NCI-H1436 (cell line): ENCODE measurements at places on chromosomes 7 and 10.

DNA sequence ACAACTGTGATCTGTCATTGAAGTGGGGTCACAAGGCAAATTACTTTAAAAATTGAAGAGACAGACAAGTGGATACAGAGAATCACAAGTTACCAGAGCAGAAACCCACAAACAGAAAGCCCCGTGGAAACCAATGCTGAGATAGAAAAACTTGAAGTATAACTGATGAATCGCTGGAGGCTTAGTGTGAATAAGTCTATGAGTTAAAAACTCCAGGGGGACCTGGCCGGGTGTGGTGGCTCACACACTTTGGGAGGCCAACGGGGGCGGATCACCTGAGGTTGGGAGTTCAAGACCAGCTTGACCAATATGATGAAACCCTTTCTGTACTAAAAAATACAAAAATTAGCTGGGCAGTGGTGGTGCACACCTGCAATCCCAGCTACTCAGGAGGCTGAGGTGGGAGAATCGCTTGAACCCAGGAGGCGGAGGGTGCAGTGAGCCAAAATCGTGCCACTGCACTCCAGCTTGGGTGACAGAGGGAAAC is 69.7 kb upstream of the ZNRF2 start:
- DNase-seq: no peak

GRCh38 chr10:16436367-16436757 is 448 bp upstream of the PTER start:
- no peak for DNase-seq

DNA sequence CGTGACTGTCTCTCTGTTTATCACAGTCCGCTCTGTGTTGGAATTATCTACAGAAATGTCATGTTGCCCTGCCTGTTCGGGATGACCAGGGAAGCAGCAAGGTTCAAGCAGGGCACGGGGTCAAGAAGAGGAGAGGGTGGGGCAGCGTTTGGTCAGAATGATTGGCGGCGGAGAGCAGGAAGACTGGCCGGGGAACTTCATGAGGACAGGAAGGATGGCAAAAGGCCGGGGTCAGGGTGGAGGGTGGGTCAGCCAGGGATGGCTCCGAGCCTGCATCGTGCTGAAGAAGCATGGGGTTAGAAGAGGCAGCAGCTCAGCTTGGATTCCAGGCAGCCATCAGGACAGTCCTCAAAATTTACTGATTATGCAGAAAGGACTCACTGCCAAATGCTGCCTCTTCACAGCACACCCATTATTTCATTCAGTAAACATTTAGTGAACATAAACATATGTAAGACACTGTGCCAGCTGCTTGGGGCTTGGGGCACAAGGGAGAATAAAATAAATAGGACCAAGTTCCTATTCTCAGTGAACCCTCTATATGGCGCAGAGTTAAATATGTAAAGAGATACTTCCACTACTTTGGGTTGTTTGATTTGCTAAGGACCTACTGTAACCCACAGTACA is 42.8 kb downstream of the WNT2 start:
- no peak for DNase-seq

GRCh38 chr7:142389544-142389943 is 131.7 kb upstream of the PRSS58 start:
- no peak for DNase-seq

DNA sequence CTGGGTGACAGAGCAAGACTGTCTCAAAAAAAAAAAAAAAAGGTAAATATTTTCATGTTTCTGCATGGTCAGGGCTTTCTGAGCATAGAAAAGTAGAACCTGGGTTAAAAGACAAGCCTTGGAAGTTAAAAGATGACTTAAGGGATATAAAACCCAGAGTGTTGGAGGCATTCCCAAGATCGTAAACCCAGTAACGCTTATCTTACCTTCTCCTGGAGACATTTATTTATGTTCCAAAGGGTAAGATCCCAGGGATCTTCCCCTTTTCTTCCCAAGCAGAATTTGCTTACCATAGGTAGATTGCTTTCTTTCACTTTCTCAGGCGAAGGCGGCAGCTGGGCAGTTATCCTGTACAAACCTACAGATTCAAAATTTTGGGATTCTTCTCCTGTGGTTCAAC is 22.2 kb downstream of the SUGCT start:
- DNase-seq: no peak

DNA sequence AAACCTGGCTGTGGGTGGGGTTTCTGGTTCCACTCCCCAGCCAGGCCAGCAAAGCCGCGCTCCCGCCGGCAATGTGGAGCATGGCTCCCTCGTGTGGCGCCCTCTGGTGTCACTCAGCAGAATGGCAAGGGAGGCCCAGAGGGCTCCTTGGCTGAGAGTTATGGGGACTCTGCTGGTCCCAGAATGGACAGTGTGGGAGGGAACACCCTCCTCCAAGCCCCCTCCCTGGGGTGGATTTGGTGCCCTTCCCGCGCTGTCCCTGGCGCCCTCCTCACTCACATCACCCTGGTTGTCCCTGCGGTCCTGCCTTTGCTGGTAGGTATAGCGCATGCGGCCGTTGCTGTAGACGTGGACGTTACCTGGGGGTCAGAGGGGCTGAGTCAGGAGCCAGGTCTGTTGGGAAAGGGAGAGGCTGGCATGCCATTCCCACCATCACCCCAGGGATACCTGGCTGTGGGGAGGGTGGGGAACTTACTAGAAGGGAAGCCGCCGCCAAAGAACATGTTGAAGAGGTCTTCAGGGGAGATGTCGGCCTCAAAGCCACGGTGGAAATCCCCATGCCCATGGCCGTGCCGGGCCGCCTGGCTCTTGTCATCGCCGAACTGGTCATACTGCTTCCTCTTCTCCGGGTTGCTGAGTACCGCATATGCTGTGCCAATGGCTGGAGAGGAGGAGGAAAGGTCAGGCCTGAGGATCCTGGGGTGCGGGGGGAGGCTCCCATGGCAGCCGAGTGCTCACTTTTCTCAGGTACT is 14.0 kb downstream of the DNAJB12 start:
- peak; percentile 45 for DNase-seq

- DNase-seq: no peak
These were observed 238.9 kb upstream of the GPR26 start for GRCh38 chr10:123427165-123427786.

GRCh38 chr10:649445-649797 is 40.0 kb downstream of the DIP2C start:
- DNase-seq: peak; percentile 46

GRCh38 chr7:55475855-55476803 is 96.2 kb downstream of the VOPP1 start:
- no peak for DNase-seq

DNA sequence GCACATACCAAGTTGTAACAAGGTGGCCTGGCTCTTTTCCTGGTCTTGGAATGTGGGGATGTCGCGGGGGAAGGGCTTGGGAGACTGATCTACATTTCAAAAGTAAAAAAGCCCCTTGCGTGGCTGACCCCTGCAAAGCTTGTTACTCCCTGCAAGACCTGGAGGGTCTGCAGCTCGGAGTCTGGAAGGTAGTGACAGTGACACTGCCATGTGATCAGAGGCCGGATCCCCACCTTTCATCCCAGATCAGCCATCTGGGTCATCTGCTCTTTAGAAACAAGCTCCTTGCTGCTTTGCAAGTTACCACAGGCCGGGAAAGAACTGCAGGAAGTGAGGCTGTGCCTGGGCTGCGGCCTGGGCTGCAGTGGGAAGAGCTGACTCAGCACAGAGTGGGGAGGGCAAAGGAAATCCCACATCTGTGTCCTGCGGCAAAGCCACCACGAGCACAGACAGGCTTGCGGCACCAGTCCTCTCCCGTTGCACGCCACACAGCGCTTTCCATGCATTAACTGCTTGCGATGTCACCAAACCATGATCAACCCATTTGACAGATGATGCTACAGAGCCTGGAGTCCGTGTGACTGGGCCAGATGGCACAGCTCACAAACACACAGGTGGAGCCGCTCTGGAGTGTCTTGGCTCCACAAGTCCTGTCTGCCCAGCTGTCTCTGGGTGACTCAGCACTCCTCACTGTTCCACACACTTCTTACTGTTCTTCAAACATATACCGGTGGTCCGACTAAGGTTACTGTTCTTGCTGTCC is 97.7 kb downstream of the SH3PXD2A start:
- no peak for DNase-seq

DNA sequence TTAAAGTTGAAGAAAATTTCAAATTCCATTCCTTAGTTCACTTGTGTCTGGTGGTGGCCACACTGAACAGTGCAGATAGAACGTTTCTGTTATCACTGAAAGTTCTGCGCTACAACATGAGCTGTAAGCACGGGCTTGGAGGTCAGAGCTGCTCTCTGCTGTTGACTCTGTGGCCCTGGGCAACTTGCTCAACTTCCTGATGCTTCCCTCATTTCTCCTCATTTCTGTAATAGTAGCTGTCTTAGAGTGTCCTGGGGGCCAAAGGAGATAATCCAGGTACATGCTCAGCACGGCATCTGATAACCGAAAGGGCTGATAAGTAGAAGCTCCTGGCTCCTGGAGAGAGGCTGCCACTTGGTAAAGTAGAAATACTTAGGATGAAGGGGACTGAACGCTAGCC is 92.3 kb upstream of the DUSP5 start:
- DNase-seq: no peak

DNA sequence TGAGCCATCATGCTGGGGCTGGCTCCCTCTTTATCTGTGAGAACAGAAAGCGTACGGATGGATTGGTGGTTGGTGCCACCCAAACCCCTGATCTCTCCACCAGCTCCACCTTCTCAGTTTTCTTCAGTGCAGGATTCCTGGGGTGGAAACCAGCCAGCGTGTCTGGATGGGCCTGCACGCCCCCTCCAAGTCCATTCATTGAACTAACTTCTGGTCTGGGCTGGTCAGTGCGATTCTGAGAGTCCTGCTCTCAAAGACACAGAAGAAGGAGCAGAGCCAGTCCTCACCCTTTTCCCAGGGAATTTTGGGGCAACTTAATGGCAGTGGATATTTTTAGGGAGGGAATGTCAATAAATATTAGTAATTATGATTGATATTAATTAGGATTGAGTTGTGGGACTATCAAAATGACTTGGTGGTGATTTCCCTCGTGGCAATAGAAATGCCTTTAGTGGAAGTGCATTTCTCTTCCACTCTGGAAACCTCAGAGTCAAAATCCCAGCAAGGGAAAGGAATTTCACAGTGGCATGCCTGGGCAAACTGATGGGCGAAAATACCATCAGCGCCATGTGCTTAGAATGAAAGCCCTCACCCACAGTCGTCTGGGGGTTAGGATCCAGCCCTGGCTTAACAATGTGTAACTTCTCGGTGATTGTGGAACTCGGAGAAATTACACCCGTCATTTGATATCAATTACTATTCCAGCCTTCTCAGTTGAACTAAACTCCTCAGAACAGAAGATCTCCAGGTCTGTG is 69.3 kb upstream of the EEPD1 start:
- DNase-seq: no peak

- DNase-seq: no peak
These were observed 3.3 kb upstream of the NPTX2 start for GRCh38 chr7:98613601-98614425.

GRCh38 chr10:79308969-79309665 is 38.2 kb upstream of the PPIF start:
- DNase-seq: no peak

DNA sequence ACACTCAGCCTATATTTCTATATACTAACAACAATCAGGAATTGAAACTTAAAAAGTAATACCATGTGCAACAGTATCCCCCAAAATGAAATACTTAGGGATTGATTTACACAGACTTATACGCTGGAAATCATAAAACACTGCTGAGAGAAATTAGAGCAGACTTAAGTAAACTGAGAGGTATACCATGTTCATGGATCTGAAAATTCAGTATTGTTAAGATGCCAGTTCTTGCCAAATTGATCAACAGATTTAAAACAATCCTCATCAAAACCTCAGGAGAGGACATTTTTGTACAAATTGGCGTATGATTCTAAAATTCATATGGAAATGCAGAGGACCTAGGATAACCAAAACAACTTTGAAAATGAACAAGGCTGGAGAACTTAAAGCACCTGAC is 37.3 kb downstream of the DCLRE1C start:
- DNase-seq: no peak

DNA sequence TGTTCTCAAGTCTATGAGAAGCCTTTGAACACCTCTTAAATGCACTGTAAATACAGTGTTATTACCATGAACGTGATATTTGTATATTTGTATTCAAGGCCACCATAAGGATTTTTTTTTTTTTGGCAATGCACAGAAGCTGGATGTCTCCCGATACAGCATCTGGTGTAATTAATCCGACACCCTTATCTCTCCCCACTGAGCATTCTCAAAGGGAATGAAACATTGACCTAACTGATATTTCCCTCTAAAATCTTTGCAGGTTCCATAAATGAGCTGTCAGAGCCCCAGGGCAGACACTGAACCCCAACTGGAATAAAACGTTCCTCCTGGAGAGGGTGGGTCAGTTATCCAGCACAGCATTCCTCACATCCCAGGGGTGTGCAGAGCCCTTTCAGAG is 316.6 kb downstream of the PAXIP1 start:
- no peak for DNase-seq

DNA sequence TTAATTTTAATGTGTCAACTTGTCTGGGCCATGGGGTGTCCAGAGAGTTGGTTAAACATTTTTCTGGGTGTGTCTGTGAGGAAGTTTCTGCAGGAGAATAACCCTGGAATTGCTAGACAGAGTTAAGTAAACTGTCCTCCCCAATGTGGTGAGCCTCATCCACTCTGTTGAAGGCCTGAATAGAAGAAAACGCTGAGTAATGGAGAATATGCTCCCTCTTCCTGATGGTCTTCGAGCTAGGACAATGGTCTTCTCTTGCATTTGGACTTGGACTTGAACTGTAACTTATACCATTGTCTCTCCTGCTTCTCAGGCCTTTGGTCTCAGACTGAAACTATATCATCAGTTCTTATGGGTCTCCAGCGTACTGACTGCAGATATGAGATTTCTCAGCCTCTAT is 296.0 kb upstream of the IMMP2L start:
- no peak for DNase-seq

- DNase-seq: no peak
These were observed 221.7 kb downstream of the KLF6 start for GRCh38 chr10:3563298-3563697.

GRCh38 chr10:8121201-8121890 is 66.9 kb downstream of the GATA3 start:
- DNase-seq: no peak

DNA sequence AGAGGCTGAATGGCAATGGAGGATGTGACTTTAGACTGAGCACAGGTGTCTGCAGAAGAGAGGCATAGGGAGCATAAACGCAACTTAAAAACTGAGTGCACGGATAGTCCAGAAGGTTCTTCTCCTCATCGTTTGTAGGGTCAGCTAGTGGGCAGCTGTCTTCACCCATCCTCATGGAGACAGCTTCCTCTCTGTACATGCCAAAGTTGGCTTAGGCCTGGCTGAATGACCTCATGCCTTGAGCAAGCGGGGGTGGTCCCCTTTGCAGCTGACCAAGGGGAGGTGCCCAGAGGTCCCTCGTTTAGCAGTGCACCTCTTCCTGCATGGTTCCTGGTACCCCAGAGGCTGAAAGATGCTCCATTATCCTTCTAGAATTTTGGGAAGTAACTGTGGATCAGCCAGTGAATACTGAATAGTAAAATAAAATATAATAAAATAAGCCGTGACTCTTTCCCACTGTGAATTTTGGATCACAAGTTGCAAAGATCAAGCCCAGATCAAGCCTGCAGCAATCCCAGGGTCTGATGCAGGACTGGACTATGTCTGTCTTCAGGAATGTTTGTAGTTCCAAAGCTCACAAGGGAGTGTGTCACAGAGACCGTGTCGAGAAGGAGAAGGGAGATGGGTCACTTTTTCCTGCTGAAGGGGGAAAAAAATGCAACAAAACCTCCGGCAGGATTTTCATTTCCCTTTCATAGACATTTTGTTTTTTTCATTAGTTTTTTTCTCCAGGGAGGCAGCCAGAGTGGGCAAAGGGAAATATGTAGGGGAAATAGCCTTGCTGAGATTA is 295.3 kb upstream of the MKI67 start:
- no peak for DNase-seq

- no peak for DNase-seq
These were observed 15.1 kb downstream of the ATP6V1F start for GRCh38 chr7:128877756-128878120.
